CD4-positive, alpha-beta memory T cell (primary cell): ENCODE measurements at places on chromosomes 4 and X. TPM values are rescaled to one million over a fixed set of nuclear protein-coding genes. Genes with fewer than 3 reads are reported as not detected.

The HTRA3 gene
- total RNA-seq: not detected

The SPINK2 gene
- total RNA-seq: 3.6 TPM

The MAGEA2 gene
- not detected for total RNA-seq

- no peak for DNase-seq
Measured at GRCh38 chr4:184790826-184791225, 34.9 kb downstream of the ACSL1 start.

DNA sequence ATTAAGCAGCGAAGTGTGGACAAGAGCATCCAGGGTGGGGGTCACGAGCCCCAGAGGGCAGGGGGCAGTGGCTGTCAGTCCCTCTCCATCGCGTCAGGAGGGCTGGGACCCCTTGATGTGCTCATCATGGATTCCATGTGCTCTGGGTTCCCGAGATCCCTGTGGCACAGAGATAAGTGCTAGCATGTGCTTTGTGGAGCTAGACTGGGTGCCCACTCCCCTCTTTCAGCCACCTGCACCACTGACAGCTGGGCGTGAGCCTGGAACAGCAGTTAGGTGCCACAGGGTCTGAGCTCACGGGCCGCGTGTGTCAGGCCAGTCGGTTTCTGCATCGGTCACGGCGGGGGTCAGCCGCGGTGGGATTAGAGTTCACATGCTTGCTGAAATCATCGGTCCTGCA, 24.3 kb downstream of the CPZ start:
- DNase-seq: no peak

DNA sequence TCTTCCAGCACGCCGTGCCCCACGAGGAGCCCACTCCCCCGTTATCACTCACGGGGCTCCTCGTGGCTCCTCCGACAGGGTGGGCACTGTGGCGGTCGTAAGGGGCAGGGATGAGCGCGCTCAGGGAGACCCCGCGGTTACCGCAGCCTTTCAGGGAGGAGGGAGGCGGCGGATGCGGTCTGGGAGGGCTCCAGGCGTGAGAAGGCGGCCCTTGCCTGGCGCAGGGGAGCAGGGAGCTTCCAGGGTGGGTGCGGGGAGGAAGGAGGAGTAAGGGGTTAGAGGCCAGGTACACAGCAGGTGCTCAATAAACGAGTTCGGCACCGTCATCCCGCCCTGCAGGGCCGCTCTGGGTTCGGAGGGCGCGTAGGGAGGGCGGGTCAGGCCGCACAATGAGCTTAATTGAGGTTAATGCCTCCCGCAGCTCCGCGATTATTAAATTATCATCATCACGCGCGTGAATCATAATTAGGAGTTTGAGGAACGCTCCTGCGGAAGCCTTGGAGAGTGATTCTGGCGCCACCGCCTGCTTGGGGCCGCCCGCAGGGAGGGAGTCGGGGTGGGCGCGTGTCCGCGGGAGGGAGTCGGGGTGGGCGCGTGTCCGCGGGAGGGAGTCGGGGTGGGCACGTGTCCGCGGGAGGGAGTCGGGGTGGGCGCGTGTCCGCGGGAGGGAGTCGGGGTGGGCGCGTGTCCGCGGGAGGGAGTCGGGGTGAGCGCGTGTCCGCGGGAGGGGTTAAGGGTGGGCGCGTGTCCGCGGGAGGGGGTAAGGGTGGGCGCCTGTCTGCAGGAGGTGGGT, 7.6 kb upstream of the NKX1-1 start:
- no peak for DNase-seq
